ENCODE measurements at places on chromosomes 3 and 15.

DNA sequence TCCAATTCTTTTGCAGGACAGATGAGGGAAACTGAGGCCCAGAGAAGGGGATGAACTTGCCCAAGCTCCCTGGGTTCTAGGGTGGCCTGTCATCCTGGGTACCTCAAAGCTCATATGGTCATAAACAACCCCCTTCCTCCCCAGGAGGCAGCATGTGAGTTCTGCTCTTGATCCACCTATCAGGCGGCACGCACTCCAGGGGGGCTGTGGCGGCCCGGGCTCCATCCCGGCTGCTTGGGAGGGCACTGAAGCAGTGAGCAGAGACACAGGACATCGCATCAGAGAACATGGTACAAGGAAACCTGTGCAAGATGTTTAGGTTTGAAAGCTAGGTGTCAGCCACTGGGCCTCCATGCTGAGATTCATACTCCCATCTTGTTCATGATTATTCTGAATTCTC is 34.2 kb downstream of the CPN2 start:
- no peak for DNase-seq

GRCh38 chr3:144670571-144670970 is 698.9 kb downstream of the DIPK2A start:
- no peak for DNase-seq

DNA sequence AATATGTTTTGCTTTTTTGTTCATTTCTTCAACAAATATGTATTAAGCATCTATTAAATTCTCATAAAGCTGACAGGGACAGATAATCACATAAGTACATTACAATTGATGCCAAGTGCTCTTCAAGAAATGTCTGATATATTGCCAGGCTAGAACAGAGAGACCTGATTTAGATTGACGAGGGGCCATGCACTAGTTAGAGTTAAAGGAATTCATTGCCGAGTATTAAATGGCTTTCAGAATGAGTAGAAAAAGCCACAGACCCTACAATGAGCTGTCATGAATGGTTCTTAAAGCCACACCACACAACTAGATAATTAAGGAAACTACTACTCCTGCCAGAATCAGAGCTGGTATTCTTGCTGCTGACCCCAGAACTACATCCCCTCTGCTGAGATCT is 250.2 kb upstream of the MME start:
- no peak for DNase-seq

GRCh38 chr15:75203908-75204263 is 2.2 kb downstream of the C15orf39 start:
- DNase-seq = peak; percentile 49

- DNase-seq = no peak
Observed at GRCh38 chr15:39205506-39206371, 375.1 kb upstream of the THBS1 start.

GRCh38 chr3:1798711-1799405 is 299.8 kb upstream of the CNTN4 start:
- DNase-seq = no peak

DNA sequence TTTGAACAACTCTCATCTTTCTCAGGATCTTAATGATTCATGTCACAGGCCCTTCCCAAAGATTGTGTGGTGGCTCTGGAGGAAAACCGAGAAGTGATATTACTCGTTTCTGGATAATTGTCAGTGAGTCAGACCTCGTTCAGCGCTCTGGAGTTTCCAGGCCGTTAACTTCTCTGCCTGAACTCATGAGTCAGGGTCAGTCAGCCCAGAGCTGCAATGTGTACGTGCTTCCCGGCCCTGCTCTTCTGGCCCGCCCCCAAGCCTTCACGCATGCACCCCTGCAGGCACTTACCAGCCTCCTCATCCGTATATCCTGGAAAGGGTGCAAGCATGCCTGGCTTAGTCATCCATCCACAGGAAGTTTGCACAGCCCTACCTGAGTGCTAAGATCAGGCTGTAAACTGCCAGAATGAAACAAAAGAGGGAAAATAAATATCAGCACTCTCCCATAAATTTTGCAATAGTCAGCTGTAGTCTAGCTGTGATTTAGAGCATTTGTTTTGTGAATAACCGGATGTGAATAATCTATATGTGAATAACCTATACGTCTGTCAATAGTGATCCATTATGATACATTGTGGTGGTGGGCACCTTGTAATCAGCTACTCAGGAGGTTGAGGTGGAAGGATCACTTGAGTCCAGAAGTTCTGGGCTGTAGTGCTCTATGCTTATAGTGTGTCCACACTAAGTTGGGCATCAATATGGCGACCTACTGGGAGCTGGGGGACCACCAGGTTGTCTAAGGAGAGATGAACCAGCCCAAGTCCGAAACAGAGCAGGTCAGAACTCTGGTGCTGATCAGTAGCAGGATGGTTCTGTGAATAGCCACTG is 35.3 kb upstream of the SEMA4B start:
- peak; percentile 33 for DNase-seq

GRCh38 chr3:141114816-141115460 is 63.8 kb downstream of the SPSB4 start:
- DNase-seq = no peak

DNA sequence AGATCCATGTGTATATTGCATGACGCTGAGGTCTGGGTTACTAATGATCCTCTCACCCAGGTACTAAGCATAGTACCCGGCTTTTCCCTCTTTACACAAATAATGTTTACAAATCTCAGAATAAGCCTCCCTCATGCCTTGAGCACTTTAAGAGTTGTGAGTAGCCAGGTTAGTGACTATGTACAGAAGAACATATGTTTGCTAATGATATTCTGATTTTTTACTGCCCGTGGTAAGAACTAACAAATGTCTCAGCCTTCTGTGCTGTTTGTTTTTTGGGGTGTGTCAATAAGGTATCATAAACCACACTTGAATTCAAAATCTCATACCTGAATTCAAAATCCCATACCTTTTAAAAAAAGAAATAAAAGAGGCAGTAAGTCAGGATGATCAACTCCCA is 59.5 kb downstream of the ABCC5 start:
- DNase-seq = no peak

DNA sequence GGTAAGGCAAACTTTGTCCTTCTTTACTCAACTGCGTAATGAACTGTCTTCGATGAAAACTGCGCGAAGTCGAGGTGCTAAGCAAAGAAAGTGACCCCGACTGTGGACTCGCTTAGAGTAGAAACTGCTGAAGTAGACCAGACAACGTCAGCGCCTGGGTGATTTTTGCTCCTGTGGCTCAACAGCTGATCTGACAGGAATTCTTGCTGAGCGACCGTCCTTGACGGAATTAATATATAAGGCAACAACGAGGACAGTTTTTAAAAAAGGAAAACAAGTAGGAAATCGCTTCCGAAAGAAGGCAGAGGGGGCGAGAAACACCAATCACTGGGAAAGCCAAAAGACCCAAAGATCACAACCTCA is 541 bp downstream of the RPS27L start:
- peak; percentile 86 for DNase-seq

GRCh38 chr3:130395331-130395730 is 49.9 kb downstream of the COL6A5 start:
- DNase-seq = no peak

GRCh38 chr3:86282106-86282787 is 708.7 kb downstream of the VGLL3 start:
- DNase-seq = no peak

DNA sequence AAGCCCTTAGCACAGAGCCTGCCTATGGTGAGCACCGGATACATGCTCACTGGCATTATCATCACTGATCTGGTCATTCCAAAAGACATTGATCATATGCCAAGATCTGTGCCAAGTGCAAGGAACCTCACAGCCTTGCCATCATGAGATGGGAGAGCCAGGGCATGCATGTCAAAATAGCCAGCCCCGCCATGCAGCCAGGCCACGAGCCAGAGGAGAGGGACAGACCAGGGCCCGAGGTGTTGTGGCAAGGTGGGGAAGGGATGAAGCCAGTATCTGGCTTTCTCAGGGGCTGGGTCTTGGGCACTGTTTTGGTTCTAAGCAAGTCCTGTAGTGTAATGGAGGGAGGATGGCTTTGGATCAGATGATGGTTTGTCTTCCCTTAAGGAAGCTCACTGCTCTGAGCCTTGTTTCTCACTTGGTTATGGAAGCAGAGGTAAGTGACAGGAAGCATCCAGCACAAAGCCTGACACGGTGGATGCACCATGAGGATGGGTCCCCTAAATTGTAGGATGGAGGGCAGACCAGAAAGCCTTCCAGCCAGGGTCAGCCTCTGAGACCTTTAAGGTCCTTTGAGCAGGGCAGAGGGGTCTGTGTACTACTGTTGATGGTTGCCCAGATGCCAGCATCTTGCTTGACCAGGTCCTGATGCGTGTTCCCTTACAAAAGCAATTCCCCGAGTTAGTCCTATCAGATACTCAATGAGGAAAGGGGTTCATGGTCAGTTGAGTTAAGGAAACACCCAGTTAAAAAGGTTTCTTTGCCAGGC is 247.7 kb upstream of the TLE3 start:
- DNase-seq = no peak

DNA sequence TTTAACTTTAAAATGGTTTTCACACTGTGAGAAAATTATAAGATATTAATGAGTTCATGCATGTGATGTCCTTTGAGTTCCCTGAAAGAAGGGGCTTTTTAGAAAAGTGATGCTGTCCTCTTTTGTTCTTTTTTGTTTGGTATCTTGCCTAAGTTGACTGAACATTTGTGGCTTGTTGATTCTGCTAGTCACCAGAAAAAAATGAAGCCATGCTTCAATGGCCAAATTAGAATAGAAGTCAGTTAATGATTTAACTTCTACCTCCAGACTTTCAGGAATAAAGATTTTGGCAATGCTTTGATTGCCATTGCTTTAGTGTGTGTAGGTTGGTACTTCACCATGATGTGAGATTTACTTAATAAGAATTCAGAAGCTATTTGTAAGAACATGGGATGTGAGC is 260.6 kb upstream of the NECTIN3 start:
- no peak for DNase-seq

GRCh38 chr15:68504681-68505170 is 72.8 kb upstream of the ITGA11 start:
- no peak for DNase-seq

DNA sequence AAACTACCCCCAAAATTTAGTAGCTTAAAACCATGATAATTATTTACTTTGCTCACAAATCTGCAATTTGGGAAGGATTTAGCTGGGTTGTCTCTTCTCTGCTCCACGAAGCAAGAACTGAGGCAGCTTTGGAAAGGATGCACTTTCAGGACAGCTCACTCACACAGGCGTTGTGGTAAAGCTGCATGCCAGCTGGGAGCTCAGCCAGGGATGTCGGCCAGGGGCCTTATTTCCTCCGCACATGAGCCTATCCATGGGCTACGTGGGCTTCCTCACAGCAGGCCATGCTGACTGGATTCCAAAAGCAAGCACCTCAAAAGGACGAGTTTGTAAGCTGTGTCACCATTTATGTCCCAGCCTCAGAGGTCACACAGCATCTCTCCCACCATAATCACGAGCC is 301.3 kb upstream of the IGF1R start:
- DNase-seq = no peak
